ENCODE measurements at places on chromosomes 1 and 21.

- no peak for DNase-seq
Measured at GRCh38 chr1:4033129-4033676, 133.1 kb upstream of the C1orf174 start.

DNA sequence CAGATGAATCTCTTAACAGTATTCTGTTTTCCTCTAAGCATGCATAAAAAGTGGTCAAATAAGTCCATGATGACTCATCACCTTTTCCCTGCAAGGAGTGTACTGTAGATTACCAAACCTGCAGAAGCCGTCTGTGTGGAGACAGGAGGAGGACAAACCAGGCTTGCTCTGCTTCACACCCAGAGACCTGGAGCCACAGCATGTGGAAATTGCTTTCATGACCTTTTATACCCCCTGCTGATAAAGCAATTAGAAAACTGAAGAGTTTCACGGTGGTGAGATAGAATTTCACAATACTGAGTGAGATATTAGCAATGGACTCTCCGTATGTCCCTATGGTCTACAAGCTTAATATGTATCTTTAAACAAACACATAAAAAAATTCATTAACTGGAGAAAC, 9.4 kb downstream of the CORT start:
- no peak for DNase-seq

DNA sequence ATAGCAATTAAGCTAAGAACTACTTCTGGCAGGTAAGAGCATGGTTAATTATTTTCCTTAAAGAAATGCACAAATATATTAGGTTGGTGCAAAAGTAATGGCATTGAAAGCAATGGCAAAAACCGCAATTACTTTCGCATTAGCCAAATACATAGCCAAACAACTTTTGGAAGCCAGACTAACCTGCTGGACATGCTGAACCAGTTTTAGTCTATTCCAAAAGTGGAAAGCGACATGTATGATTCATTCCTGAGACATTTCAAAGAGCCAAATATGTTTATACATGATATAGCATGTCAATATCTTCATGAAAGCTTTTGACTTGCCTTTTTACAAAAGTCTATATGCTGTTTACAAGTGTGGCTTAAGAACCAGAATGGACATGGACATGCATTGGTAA, 23.4 kb upstream of the DR1 start:
- no peak for DNase-seq

GRCh38 chr1:35120458-35121133, 41.4 kb downstream of the ZMYM1 start:
- DNase-seq: no peak

- DNase-seq: no peak
Measured at GRCh38 chr1:115539061-115539460, 102.7 kb upstream of the VANGL1 start.

- DNase-seq: no peak
Measured at GRCh38 chr1:243712242-243712641, 137.8 kb downstream of the AKT3 start.

- DNase-seq: no peak
Measured at GRCh38 chr1:214513394-214513793, 38.0 kb downstream of the PTPN14 start.

- DNase-seq: no peak
Measured at GRCh38 chr1:240020871-240021270, 70.8 kb upstream of the FMN2 start.

DNA sequence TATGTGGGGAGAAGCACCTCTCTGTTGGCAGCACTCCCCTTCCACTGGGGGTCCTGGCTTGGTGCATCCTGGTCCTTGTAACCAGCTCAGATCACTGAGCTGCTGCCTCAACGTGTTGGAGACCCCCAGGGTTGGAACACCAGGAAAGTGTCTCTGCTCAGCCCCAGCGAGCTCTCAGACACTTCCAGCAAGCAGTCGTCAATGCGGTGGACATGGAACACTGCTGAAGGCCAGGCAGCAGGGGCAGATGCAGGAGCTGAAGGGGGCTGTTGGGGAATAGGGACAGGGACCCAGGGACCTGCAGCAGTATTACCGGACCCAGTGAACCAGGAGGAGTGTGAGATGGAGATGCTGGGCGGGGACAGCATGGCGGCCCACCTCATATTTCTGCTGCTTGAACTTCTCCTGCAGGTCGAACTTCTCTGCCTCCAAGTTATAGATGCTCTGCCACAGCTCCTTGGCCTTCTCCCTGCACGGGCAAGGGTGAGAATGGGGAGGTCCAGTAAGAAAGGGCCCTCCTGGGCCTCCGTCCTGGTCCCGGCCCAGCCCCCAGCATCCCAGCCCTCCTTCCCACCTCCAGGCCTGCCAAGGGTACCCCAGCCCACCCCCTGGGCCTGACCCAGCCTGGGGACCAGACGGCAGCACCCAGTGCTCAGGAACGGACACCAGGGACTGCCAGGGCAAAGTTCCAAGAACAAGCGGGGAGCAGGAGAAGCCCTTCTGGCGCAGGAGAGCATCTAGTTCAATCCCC, 16.4 kb downstream of the TNNT2 start:
- DNase-seq: no peak

GRCh38 chr1:1833456-1833855, 55.2 kb upstream of the NADK start:
- no peak for DNase-seq

Data from activated CD8-positive, alpha-beta memory T cell treated with anti-CD3 and anti-CD28 coated beads for 4 hours (primary cell).